ENCODE measurements at places on chromosomes 3 and 15.

- no peak for DNase-seq
Observed at GRCh38 chr3:78724859-78725258, 1042.9 kb downstream of the ROBO1 start.

DNA sequence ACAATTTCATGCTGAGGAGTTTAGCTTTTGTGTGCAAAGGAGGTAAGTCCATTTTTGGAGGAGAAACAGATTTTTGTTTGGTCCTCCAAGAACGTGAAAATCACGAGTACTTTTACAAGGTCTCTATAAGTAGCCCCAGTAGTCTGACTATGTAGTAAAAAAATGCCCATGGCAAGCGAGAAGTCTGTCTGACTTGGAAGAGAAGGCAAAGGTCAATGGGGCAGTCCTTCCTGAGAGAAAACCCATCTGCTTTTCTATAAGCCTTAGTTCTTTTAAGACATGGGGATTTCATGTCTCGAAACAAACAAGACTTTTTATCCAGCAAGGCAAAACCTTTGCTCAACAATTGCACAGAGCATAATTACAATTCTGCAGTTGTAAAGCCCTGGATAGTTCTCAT, 183.2 kb downstream of the GAP43 start:
- no peak for DNase-seq

DNA sequence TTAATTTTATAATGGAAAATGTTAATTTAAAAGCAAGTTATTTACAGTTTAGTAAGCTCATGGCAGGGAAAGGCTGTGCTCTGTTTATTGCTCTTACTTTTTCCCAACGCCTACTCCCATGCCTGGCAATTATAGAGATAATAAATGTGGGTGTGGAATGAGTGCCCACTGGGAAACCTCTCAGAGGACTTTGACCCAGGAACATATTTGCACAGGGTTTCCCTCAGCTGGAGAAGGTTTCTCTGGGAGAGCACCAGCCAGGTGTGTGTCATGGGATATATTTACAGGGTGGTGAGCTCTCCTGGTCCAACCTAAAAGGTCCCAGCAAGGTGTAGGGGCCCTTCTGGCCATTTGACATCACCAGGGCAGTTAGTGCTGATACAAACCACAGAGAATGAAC, 27.9 kb downstream of the ZNF710 start:
- no peak for DNase-seq

DNA sequence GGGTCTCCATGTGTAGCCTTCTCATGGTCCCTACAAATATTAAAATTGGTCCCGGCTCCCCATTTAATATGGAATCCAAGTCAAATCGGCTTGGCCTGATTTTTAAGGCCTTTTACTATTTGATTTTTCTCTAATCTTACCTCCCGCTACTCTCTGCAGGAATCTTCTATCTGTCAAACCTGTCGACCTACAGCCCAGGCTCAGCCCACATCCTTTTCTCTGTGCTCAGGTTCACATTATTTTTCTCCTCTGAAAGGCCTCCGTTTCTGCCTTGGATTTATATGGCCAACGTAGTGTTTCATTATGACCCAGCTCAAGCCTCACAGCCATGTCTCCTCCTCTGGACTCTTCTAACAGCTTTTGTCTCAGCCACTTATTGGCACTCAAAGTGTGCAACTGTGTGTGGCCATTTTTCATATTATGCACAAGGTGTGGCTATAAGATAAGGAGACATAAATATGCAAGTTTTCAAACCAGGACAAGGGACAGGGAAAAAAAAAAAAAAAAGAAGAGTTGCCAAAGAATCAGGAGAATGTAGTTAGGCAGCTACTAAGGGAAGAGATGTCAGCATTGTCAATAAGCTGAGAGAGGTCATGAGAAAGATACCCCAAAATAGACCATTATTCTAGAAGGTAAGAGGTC, 2.1 kb upstream of the GLCE start:
- no peak for DNase-seq

GRCh38 chr3:102156426-102156825, 278.4 kb upstream of the ZPLD1 start:
- peak; percentile 63 for DNase-seq

- no peak for DNase-seq
Observed at GRCh38 chr3:182503401-182503800, 289.9 kb upstream of the ATP11B start.

DNA sequence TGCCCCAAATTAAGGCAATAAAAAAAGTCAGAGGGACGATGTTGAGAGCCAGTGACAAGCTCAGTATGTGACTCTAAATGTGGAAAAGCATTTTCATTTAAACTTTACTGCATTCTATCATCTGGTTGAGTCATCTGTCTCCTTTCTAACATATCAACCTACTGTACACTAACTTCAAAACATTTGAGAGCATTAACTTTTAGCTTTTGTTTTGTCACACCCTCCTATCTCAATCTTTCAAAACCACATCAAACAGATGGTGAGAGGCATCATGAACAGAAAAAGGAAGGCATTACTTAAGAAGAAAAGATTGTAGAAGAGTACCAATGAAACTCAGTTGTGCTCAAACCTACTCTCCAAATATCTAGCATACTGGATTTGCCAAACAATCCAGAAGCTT, 4.8 kb downstream of the LRRC58 start:
- DNase-seq = peak; percentile 18

DNA sequence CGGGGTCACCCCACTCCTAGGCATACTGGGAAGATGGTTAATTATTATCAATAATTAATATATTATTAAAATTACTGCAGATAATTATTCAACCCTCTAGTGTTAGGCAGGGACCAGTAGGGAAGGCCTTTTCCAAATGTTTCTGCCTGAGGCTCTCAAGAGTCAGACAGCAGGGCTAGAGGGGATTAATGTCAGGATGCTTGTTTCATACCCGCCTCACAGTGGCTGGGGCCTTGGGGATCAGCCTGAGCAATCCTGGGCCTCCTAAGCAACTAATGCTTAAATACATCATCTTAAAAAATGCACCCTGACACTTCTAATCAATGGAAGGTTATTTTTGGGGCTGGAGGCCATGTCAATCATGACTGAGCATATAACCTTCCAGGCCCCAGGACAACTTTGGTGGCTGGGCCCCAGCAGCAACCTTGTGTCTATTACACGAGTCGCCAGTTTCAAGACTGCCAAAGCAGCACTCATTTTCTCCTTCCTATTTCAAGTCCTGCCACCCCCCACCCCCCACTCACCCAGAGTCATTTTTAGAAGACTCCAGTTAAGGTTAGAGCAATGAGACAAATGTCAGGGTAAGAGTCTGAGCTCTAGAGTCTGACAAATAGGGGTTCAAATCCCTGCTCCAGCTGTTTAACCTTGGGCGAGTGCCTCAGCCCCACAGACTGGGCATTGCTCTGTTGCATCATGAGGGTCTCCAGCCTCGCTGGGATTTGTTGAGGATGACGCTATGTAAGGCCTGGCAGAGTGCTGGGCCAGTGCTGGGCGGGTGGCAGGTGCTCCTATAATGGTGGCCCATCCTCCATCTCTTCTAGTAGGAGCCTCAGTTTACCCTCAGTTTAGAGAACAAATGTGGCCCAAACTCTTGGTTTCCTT, 6.1 kb downstream of the AMOTL2 start:
- no peak for DNase-seq

GRCh38 chr3:155548195-155548594, 196.7 kb downstream of the PLCH1 start:
- peak; percentile 39 for DNase-seq

DNA sequence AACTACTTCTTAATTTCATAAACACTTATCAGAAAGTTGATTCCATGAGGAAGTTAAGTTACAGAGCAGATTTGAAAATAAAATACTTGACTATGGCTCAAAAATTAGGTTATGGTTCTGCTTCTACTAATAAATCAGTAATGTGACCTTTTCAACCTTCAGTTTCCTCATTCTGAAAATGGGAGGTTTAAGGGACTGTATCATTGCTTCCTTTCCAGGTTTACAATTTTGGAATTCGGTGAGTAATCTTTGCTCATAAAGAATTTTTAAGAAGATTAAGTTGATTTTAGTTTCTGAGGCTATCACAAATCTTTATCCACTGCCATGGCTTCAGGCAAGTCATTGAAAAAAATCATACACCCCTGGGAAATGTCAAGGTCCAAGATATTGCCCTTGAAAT, 1061.2 kb downstream of the DIPK2A start:
- no peak for DNase-seq

- DNase-seq = no peak
Observed at GRCh38 chr3:10869460-10869859, 53.4 kb downstream of the SLC6A11 start.

DNA sequence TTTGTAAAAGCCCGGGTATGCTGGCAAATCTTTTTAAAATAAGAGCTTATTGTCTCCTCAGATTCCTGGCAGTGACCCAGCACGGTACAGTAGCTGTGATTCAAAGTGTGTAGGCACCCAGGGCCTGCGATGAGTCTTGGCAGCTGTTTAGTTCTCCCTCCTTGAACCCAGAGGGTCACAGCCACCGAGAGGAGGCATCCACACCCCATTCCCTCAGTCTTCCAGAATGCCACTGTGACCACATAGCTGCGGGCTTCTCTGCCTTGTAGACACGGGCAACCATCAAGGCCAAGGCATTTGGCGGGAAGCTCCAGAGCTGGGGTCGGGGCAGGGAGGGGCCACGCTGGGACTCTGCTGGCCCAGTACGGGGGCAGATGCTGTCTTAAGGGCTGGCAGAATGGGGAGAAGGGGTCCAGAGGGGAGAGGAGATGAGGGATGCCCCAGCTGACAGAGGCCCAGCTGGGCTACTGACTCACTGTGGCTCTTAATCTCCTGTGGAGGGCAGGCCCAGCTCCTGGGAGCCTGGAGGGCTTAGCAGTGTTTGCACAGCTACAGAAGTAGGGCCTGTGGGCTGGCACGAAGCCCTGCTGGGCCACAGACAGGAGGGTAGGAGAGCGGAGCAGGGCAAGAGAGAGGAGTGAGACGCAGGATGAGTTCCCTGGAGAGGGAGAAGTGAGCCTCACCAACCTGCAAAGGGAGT, 68.8 kb upstream of the DLG1 start:
- no peak for DNase-seq

DNA sequence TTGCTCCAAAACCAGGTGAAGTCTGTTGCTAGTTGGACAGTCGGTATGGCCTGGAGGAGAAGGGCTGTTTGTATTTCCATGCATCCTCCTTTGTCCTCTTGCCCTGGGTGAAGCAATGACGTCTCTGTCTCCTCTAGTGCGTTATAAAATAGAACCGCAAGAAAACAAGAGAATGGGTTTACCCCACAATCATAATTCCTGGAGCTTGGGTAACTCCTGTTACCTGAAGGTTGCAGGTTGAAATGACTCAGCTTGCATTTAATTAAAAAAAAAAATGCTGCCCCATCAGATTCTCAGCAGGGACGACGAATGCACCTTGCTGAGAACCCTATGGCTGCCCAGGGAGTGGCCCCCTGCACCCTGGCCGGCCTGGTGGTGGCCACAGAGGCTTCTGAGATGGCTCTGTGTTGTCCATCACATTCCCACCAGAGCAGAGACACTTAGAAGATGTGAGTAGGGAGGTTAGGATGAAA, 228.2 kb upstream of the BHLHE40 start:
- DNase-seq = no peak

GRCh38 chr3:178100908-178101307, 435.3 kb upstream of the KCNMB2 start:
- no peak for DNase-seq

GRCh38 chr15:60582370-60583036, 103.6 kb upstream of the ICE2 start:
- DNase-seq = no peak

DNA sequence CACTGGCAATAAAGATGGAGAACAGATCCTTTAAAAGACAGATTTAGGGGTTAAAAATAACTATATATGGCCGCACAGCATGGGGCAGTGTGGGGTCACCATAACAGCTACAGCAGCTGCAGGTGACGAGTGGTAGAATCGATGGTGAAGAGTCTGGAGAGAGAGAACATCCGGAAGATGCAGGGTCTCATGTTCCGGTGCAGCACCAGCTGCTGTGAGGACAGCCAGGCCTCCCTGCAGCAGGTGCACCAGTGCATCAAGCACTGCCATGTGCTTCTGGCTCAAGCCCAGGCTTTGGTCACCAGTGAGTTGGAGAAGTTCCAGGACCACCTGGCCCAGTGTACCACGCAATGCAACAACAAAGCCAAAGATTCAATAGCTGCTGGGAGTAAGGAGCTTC, 93.7 kb upstream of the IMPG2 start:
- no peak for DNase-seq

DNA sequence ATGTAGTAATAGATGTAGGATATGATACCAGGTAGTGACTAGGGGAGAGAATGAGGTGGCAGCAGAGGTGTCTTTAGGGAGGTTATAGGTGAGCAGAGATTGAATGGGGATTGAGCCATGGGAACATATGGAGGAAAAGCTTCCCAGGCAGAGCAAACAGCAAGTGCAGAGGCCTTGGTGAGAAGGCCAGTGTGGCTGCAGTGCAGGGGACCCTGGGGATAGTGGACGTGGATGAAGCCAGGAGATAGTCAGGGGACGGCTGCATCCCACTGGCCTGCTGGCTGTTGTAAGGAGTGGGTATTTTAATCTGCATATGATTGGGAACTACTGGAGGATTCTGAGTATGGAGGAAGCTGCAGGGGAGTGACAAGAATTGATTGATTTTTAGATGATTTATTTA, 62.7 kb upstream of the TRAK1 start:
- no peak for DNase-seq

- DNase-seq = no peak
Observed at GRCh38 chr15:34812369-34812768, 17.0 kb upstream of the ACTC1 start.

GRCh38 chr15:43941555-43941954, 114.8 kb downstream of the WDR76 start:
- no peak for DNase-seq

DNA sequence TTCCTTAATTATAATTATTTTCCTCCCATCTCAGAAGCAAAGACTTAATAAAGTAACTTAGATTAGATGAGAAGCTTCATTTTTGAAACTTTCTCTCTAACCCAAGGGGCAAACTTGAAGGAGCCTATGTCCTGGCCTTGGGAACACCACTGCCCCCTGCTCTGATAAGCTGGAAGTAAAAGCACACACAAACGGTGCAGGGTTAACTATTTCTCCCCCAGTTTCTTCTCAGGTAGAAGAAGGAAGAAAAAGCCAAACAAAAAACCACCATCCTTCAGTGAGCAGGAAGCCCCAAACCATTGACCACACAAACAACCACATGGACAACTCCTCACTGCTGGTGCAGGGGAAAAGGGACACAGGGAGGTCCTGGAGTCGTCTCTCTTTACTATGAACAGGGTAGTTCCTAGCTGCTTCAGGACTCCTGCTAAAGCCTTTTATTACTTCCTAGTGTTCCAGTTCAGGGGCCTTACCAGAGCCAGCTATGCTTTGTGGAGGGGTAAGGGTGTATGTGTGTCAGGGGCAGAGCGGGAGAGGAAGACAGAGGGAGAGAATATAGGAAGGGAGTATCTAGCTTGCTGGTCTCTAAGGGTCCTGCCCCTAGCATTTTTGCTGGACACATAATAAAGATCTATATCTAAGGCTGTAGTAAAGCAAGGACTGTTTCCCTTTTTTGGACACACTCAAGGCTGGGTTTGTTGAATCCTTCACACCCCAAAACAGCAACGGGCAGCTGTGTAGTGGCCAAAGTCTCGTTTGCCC, 94.0 kb upstream of the UMPS start:
- no peak for DNase-seq

- DNase-seq = no peak
Observed at GRCh38 chr3:46091741-46092701, 64.7 kb upstream of the XCR1 start.

GRCh38 chr3:27715454-27715806, 6.7 kb downstream of the EOMES start:
- no peak for DNase-seq
